ENCODE measurements at places on chromosomes 13 and 19.

DNA sequence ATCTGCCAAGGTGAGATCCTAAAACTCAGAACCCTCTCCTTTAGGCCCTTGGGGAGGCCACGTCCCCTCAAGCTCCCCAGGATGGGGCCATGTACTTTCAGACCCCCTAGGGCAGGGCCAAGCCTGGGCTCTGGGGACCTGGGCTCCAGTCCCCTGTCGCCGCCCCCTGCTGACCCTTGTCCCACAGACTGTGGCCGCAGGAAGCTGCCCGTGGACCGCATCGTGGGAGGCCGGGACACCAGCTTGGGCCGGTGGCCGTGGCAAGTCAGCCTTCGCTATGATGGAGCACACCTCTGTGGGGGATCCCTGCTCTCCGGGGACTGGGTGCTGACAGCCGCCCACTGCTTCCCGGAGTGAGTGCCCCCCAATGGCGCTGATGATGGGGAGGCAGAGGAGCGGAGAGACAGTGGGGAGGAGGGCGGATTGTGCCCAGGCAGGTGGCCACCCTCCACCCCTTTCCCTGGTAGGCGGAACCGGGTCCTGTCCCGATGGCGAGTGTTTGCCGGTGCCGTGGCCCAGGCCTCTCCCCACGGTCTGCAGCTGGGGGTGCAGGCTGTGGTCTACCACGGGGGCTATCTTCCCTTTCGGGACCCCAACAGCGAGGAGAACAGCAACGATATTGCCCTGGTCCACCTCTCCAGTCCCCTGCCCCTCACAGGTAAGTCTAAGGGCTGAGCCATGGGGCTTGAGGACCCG lies 18.8 kb downstream of the HPN start:
- H3K4me1 ChIP-seq = no peaks in the 10 kb centered on the region
- no peak overlapping the region for H3K27ac ChIP-seq
- H3K4me3 ChIP-seq = no peak overlapping the region
- H3K36me3 ChIP-seq = no peaks in the 10 kb centered on the region
- no peak for DNase-seq
- no peaks in the 10 kb centered on the region for H3K27me3 ChIP-seq

DNA sequence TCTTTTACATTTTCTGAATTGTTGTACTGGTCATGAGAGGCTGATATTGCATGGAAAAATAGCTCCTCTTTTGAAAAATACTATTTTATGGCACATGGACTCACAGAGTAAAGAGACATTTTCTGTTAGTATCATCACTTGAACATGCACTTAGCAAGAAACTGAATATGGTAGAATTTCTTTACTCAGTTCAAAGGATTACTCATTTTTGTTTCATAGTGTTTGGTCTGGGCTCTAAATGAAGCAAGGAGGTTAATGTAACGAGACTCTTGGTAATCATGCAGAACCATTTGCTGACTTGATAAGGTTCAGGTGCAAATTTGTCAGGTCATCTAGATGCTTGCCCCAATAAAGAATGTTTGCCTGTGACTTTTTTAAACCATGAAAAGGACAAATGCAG lies 63.2 kb downstream of the GPC6 start:
- no peaks in the 10 kb centered on the region for H3K4me1 ChIP-seq
- no peaks in the 10 kb centered on the region for H3K27me3 ChIP-seq
- no peak overlapping the region for H3K4me3 ChIP-seq
- no peak for DNase-seq
- H3K27ac ChIP-seq = no peak overlapping the region

DNA sequence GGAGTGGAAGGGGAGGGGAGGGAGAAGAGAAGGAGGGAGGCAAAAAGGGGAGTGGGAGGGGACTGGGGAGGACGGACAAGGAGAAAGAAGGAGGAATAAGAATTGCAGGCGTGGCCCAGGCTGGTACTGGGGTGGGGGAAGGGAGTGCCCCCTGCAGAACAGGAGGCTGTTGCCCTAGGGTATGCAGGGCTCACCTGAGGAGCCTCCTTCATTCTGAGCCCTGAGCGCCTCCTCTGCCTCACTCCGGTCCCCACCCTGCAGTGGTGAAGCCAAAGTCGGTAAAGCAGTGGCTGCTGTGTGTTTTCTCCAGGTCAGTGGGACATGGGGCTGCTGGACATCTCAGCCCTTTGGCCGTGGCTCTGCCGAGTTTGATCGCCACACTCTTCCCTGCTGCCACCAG lies 9.1 kb upstream of the CDC16 start:
- peaks cover 53% of the 10 kb centered on the region for H3K4me1 ChIP-seq
- no peaks in the 10 kb centered on the region for H3K36me3 ChIP-seq
- H3K4me3 ChIP-seq = no peak overlapping the region
- no peak overlapping the region for H3K27ac ChIP-seq
- no peak for DNase-seq

- no peak for DNase-seq
- no peaks in the 10 kb centered on the region for H3K27me3 ChIP-seq
- no peaks in the 10 kb centered on the region for H3K4me1 ChIP-seq
- no peak overlapping the region for H3K4me3 ChIP-seq
- no peaks in the 10 kb centered on the region for H3K36me3 ChIP-seq
Observed at GRCh38 chr13:91778123-91778522, 379.7 kb downstream of the GPC5 start.

- peak overlapping the region; percentile 58 for H3K27ac ChIP-seq
- H3K4me3 ChIP-seq = no peak overlapping the region
- peaks cover 11% of the 10 kb centered on the region for H3K4me1 ChIP-seq
- no peaks in the 10 kb centered on the region for H3K36me3 ChIP-seq
- H3K27me3 ChIP-seq = no peaks in the 10 kb centered on the region
- DNase-seq = no peak
Observed at GRCh38 chr19:3368848-3369336, 2.5 kb downstream of the NFIC start.

DNA sequence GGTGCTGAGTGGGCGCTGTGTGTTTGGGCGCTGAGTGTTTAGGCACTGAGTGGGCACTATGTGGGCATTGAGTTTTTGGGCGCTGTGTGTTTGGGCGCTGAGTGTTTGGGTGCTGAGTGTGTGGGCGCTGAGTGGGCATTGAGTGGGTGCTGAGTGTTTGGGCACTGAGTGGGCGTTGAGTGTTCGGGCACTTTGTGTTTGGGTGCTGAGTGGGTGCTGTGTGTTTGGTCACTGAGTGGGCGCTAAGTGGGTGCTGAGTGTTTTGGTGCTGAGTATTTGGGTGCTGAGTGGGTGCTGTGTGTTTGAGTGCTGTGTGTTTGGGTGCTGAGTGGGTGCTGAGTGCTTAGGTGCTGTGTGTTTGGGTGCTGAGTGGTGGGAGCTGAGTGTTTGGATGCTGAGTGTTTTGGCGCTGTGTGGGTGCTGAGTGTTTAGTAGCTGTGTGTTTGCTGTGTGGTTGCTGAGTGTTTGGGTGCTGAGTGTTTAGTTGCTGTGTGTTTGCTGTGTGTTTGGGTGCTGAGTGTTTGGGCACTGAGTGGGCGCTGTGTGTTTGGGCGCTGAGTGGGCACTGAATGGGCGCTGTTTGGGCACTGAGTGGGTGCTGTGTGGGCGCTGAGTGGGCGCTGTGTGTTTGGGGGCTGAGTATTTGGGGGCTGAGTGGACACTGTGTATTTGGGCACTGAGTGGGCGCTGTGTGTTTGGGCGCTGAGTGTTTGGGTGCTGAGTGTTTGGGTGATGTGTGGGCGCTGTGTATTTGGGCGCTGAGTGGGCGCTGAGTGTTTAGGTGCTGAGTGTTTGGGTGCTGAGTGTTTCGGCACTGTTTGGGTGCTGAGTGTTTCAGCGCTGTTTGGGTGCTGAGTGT lies 47.2 kb upstream of the F7 start:
- DNase-seq = no peak
- no peaks in the 10 kb centered on the region for H3K4me1 ChIP-seq
- no peaks in the 10 kb centered on the region for H3K27me3 ChIP-seq

- H3K27ac ChIP-seq = no peak overlapping the region
- no peaks in the 10 kb centered on the region for H3K27me3 ChIP-seq
- no peak for DNase-seq
- H3K4me3 ChIP-seq = no peak overlapping the region
- H3K36me3 ChIP-seq = no peaks in the 10 kb centered on the region
Observed at GRCh38 chr13:48539550-48539949, 6.7 kb upstream of the RCBTB2 start.

DNA sequence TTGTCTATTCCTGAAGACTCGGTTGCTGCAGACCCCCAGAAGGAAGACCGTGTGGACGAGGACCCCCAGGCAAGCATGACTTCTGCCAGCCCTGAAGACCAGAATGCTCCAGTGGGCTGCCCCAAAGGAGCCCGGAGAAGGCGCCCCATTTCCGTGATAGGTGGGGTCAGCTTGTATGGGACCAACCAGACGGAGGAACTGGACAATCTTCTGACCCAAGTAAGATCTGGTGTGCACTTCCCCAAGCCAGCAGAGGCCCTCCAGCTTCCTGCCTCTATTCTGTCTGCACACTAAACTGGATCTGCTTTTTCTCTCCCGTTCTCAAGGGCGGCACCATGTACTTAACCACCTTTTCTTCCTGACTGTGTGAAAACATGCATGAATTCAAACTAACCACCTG lies 59.8 kb upstream of the C1QTNF9 start:
- no peaks in the 10 kb centered on the region for H3K27me3 ChIP-seq
- DNase-seq = no peak
- peaks cover 40% of the 10 kb centered on the region for H3K4me1 ChIP-seq
- H3K36me3 ChIP-seq = no peaks in the 10 kb centered on the region

GRCh38 chr19:41821003-41821735 lies 23.3 kb downstream of the LYPD4 start:
- H3K36me3 ChIP-seq = no peaks in the 10 kb centered on the region
- no peak for DNase-seq
- H3K27ac ChIP-seq = no peak overlapping the region
- H3K4me1 ChIP-seq = no peaks in the 10 kb centered on the region
- H3K27me3 ChIP-seq = no peaks in the 10 kb centered on the region
- no peak overlapping the region for H3K4me3 ChIP-seq

DNA sequence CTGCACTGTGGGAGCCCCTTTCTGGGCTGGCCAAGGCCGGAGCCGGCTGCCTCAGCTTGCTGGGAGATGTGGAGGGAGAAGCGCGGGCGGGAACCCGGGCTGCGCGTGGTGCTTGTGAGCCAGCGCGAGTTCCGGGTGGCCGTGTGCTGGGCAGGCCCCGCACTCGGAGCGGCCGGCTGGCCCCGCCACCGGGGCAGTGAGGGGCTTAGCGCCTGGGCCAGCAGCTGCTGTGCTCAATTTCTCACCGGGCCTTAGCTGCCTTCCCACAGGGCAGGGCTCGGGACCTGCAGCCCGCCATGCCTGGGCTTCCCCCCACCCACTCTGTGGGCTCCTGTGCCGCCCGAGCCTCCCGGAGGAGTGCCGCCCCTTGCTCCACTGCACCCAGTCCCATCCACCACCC lies 669.1 kb downstream of the PCDH9 start:
- H3K27ac ChIP-seq = no peak overlapping the region
- no peaks in the 10 kb centered on the region for H3K36me3 ChIP-seq
- no peak for DNase-seq

DNA sequence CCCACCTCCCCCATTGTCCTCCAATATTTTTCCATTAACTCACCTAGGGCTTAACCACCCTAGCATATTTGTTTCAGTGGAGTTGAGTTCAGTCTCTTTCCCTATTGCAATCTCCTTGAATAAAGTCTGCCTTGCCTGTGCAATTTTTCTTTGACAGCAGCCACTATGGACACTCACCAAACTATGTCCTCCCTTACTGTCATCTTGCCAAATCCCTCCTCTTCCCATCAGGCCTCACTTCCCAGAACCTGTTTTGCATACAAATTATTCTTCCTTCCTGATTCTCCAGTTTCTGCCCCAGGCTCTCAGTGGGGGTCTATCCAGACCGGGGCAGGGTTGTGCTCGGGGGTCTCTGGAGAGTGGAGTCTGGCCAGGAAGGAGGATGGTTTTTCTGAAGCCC lies 2.2 kb upstream of the LYPD5 start:
- H3K27ac ChIP-seq = no peak overlapping the region
- H3K27me3 ChIP-seq = no peaks in the 10 kb centered on the region
- no peaks in the 10 kb centered on the region for H3K36me3 ChIP-seq
- H3K4me3 ChIP-seq = no peak overlapping the region

GRCh38 chr13:89363144-89363543 lies 1692.0 kb downstream of the SLITRK5 start:
- no peak for DNase-seq
- H3K27me3 ChIP-seq = no peaks in the 10 kb centered on the region
- no peaks in the 10 kb centered on the region for H3K36me3 ChIP-seq
- no peak overlapping the region for H3K4me3 ChIP-seq
- no peaks in the 10 kb centered on the region for H3K4me1 ChIP-seq
- H3K27ac ChIP-seq = no peak overlapping the region

GRCh38 chr13:30659980-30660379 lies 42.3 kb downstream of the USPL1 start:
- no peaks in the 10 kb centered on the region for H3K4me1 ChIP-seq
- no peak for DNase-seq
- H3K4me3 ChIP-seq = no peak overlapping the region
- H3K27me3 ChIP-seq = no peaks in the 10 kb centered on the region
- H3K27ac ChIP-seq = no peak overlapping the region

DNA sequence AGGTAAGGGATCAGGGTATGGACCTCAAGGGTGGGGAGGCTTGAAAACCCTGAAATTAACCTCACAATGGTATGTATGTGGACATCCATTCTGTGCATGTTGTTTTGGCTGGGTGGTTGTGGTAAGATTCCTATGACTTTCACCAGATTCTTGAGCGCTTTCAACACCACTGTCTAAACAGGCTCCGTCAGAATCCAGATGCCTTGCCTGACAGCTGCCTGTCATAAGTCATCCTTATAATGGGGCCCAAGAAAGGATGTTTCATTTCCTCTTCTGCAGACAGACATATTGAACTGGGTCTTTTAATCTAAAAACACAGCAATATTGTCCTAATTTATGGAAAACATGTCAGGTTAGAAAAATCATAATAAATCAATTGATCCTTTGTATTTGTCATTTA lies 41.3 kb downstream of the ALOX5AP start:
- H3K27me3 ChIP-seq = no peaks in the 10 kb centered on the region
- peaks cover 24% of the 10 kb centered on the region for H3K4me1 ChIP-seq
- H3K27ac ChIP-seq = no peak overlapping the region
- H3K4me3 ChIP-seq = no peak overlapping the region
- no peaks in the 10 kb centered on the region for H3K36me3 ChIP-seq
- no peak for DNase-seq

- no peaks in the 10 kb centered on the region for H3K27me3 ChIP-seq
- H3K27ac ChIP-seq = no peak overlapping the region
- H3K4me3 ChIP-seq = no peak overlapping the region
Observed at GRCh38 chr13:76904507-76904906, 18.3 kb upstream of the KCTD12 start.

- no peak overlapping the region for H3K4me3 ChIP-seq
- peaks cover 24% of the 10 kb centered on the region for H3K36me3 ChIP-seq
- no peaks in the 10 kb centered on the region for H3K27me3 ChIP-seq
- no peak for DNase-seq
Observed at GRCh38 chr19:48613024-48613851, 1.6 kb downstream of the FAM83E start.
